ENCODE measurements at places on chromosomes 6 and 20. TPM values are rescaled to one million over a fixed set of nuclear protein-coding genes. Genes with fewer than 3 reads are reported as not detected.

The ENTPD6 gene
- 172 TPM for polyA plus RNA-seq

DNA sequence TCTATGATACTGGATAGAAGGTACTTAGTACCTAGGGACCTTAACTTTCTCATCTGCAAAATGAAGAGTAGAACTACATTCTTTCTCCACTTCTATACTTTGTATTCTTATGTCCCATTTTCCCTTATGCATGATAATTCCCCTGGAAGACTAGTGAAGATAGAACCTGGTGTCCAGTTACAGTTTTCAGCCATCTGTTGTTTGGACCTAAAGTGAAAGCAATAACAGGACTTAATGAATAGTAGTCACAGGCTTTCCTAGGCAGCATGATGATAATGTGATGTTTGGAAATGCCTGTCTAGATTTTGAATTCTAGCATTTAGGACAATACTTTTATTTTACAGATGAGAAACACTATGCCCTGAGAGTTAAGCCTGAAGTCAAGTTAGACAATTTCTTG is 153.8 kb downstream of the RIMS1 start:
- no peak for DNase-seq

GRCh38 chr6:124795643-124796463 is 166.4 kb upstream of the RNF217 start:
- DNase-seq, result no peak

DNA sequence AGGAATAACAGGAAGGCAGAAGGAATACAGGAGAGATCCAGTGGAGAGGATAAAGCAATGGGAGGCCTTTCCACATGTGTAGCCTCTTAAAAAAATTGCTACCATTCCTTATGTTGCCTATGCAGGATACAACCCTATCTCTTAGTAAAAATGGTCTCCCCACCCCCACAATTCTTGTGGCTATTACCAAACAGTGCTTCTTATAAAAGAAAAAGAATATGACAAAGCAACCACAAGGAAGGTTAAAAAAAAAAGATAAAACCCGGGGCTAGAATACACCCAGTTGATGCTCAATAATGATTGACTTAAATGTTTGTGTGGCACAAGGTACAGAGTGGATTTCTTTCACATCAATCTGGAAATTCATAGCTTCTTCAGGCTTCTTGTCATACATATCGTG is 250.9 kb downstream of the HIVEP2 start:
- DNase-seq, result no peak

DNA sequence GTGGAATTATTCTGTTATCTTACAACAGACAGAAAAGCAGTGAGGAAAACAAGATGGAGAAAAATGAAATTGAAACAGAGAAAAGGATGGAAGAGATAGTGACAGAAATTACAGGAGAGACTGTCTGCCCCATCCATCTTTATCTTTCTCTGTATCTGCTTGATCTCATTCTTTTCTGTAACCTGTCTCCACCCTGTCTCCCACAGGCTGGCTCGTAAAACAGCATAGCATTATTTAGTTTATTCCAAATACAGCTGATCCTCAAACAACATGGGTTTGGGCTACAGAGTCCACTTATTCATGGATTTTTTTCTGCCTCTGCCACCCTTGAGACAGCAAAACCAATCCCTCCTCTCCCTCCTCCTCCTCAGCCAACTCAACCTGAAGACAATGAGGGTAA is 482.3 kb upstream of the JARID2 start:
- no peak for DNase-seq

GRCh38 chr6:111861431-111861885 is 11.8 kb downstream of the FYN start:
- no peak for DNase-seq
